ENCODE measurements at places on chromosomes 1 and 21.

GRCh38 chr1:97137862-97138514, 416.4 kb downstream of the PTBP2 start:
- DNase-seq = peak; percentile 11

DNA sequence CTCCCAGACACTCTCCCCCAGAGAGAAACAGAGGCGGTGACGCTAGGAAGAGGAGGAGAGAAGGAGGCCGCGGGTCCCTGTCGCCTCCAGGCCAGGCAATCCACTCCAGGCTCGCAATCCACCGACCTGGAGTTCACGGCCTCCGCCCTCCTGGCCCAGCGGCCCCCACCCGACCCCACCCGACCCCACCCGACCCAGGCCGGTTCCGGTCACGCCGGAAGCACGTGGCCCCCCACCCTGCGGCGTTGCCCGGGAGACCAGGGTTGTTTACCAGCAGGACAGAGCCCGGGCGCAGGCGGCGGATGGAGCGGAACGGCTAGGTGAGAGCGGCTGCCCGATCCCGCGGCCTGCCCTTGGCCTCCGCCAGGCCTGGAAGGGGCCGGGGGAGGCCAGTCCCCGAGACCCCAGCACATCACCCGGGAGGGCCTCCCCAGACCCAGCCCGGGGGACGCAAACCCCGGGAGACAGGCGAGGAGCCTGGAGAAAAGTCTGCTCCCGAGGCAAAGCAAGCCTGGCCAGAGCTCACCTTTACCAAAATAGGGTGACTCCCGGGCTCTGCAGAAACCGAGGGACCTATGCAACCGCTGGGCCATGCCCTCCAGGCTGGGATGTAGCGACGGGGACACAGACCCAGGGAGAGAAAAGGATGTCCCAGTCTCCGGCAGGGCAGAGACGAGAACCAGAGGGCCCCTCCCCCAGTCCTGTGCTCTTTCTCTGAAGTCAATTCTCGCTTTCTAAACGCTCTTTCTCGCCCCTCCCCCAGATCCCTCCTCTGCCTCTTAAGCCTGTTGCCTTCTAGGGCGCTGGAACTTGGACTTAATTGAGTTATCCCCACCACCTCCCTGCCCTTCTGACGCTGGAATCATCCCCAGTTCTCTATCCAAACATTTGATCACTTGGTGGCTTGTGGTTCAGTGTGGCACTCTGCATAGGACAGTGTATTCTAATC, at the start of the genes PLA2G2C and UBXN10:
TSS of gene PLA2G2C (minus strand) at position 685 of the 949 bp plus-strand sequence. CDS start 9,155 bp downstream, outside the sequence.
TSS of gene UBXN10 (plus strand) at position 263 of the 949 bp plus-strand sequence. CDS start 4,466 bp downstream, outside the sequence.
- DNase-seq = peak; percentile 74

DNA sequence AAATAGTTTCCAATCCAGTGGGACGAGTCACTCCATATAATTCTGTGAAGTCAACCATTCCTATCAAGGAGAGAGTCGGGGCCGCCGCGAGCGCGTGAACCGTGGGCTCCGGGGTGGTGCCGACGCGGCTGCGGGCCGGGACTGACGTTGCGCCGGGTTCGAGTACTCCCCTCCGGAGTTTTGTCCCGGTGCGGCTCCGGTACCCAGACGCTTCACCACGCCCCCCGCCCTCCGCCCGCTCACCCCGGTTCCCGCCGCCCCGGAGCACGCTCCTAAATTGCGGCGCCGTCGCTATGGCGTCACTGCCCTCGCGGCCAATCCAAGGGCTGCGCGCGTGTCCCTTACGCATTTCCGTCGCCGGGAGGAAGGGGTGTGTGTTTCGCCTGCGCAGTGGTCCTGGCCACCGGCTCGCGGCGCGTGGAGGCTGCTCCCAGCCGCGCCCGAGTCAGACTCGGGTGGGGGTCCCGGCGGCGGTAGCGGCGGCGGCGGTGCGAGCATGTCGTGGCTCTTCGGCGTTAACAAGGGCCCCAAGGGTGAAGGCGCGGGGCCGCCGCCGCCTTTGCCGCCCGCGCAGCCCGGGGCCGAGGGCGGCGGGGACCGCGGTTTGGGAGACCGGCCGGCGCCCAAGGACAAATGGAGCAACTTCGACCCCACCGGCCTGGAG, at the start of gene ATAD3B:
TSS of gene ATAD3B (plus strand) at position 377 of the 664 bp plus-strand sequence. CDS start at position 497, 120 bp downstream.
- peak; percentile 80 for DNase-seq

DNA sequence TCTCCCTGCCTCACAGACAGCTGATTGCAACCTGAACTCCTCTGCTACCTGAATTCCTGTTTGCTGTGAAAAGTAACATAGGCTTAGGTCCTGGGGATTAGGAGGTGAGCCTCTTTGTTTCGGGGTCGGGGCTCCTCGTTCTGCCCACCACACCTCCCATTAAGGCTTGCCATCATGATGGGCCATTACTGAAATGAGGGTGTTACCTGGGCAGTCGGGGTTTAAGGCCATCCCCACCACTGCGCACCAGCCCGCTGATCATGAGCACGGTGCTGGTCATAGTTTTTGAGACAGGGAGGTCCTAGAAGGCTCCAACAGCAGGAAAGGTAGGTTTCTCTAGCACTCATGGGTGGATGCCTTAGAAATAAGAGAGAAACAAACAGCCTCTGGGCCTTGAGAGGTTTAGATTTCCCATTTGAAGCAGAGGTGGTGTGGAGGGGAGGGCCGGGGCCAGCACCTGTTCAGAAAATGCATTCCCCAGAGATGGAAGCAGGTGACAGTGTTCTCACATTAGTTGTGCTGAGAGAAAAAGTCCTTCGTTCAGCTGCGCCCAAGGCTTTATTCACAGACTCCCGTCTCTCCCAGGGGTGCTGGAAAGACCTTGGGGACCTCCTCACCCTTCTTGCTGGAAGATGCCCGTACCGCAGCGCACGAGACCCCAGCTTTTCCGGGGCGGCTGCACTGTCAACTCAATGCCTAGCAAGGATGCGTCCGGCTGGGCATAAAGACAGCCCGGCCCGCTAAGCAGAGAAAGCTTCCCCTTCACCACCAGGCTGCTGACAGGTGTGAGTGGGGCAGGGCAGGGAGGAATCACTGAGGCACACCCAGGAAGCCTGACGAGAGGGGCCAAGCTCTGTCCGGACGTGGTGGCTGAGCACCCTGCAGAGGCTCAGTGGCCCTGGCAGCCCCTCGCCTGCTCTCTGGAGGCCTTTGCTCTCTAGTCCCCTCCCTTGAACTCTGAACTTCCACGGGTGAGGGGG, 125.5 kb downstream of the PGBD5 start:
- no peak for DNase-seq

DNA sequence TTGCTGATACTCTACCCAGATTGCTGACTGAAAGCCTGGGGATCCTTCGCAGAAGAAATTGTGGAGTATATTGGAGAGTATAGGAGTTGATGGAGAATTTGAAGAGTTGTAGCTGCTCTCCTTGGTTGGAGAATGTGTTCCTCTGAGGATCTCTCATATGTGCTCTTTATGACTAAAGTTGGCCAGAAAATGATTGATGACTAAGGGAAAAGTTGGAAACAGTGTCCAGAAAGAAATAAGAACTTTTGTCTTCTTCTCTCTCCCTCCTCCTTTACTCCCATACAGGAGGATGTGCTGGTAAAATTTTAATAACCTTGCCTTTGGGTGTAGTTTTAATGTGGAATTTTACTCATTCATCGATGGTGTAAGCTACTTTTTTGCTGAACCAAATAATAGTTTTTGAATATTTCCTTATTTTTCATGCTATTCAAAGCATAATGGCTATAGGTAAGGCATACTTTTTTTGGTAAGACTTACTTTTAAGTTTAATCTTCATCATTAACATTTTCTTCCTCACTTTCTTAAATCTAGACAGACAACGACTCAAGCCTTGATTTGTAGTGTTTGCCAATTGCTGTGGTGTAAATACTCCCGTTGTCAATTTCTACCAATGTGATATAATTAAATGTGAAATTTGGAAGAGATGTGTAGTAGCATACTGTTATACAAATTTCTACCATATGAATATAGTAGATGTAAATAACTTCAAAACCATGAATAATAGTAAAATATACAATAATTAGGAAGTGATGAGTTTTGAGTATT, 13.7 kb downstream of the C1orf141 start:
- no peak for DNase-seq

DNA sequence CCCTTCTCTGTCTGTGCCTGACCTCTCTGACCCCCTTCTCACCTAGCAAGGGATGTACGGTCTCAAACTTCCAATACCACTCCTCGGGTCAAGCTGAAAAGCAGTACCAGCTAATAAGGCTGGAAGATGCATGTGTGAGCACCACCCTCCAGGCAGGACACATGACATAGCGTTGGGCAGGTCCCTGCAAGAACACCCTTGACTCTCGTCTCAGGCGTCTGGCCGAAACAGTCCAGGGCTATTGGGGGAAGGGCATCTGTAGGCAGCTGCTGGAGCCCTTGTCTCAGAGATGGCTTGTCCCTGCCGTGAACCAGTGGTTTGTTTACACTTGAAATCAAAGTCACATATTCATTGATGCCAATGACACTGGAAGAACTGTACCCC, 56.5 kb downstream of the CD46 start:
- DNase-seq = no peak

GRCh38 chr1:182476625-182477024, 26.7 kb downstream of the RGSL1 start:
- no peak for DNase-seq

- peak; percentile 36 for DNase-seq
Observed at GRCh38 chr1:117607471-117607870, 1.6 kb downstream of the TENT5C start.

- DNase-seq = no peak
Observed at GRCh38 chr1:47184090-47184821, 5.6 kb downstream of the PDZK1IP1 start.

DNA sequence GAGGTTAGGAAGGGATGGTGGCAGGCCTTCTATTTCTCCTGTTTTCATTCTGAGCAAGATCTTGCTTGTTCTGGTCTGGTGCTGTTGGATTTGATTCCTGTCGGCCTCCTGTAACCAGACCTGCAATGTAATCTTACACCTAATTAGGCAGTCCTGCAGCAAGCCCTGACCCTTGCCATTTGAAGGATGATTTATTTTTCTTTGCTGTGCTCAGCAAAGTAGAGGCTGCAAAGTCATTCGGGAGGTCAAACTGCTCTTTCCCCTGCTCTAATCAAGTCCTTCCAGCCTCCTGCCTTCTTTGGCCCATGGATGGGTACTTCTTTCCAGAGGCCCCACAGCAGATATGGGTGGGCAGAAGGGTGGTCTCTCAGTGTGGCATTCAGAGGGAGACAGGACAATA, 417.7 kb upstream of the USP24 start:
- peak; percentile 50 for DNase-seq

GRCh38 chr1:53485478-53486394, 26.5 kb downstream of the DMRTB1 start:
- DNase-seq = peak; percentile 60

- no peak for DNase-seq
Observed at GRCh38 chr1:224447251-224447650, 12.7 kb upstream of the WDR26 start.

DNA sequence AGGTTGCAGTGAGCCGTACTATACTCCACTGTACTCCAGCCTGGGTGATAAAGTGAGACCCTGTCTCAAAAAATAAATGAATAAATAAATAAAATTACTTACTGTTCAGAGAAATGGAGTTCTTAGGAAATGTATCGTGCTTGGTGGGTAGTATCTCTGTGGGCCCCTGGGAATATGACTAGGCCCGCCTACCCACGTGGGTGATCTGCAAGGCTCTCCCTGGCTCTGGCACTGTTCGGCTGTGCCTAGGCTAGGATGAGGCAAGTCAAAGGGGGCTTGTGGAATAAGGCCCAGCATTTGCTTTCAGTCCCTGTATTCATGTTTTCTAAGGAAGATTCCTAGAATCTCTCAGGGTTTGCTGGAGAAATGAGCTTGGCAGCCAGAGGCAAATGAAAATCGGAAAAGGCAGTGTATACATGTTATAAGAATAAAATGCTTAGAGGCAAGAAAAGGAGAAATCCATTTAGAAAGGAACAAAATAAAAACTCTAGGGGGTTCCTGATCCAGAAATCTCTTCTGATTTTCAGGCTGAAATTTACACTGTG, 4.5 kb upstream of the CSRP1 start:
- DNase-seq = no peak

DNA sequence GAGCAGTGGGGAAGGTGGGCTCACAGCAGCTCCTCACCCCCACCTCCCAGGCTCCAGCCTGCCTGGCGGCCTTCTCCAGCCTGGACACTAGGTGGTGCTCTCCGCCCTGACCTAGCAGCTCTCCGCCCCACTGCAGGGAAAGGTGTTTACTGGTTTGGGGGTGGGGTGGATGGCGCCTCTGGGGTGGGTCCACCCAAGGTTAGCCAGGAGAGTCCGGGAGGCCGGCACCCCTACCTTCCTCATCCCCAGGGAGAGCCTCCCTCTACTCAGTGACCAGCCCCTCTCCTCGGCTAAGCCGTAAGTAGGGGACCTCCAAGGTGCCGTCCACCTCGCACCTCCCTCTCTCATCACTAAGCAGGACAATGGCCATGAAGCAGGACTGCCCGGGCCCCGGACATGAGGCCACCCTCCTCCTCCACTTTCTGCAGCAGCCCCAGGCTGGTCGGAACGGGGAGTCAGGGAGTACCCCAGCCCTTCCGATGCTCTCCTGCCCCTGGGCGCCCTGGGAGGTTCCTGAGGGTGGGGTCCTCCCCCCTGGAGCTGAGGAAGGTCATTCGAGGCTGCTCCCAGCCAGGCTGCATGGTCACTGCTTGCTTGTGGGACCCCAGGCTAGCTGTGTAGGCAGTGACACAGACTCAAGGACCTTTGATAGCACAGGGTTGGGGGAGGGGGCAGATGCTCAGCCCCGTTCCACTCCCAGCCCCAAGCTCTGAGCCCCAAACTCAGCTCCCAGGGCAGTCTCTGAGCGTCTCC, 101.4 kb upstream of the VAMP3 start:
- peak; percentile 60 for DNase-seq

- no peak for DNase-seq
Observed at GRCh38 chr1:111497592-111497991, 5.8 kb downstream of the ADORA3 start.

- DNase-seq = peak; percentile 26
Observed at GRCh38 chr1:6554907-6555778, at the start of gene TAS1R1. TAS1R1 (plus strand) TSS chr1:6555307; CDS start chr1:6555374, 67 bp downstream.

GRCh38 chr1:108617008-108617723, 43.7 kb downstream of the HENMT1 start:
- no peak for DNase-seq

GRCh38 chr1:2783069-2783434, 18.4 kb downstream of the TTC34 start:
- DNase-seq = no peak

GRCh38 chr1:10575616-10576015, 100.9 kb downstream of the PEX14 start:
- DNase-seq = no peak

DNA sequence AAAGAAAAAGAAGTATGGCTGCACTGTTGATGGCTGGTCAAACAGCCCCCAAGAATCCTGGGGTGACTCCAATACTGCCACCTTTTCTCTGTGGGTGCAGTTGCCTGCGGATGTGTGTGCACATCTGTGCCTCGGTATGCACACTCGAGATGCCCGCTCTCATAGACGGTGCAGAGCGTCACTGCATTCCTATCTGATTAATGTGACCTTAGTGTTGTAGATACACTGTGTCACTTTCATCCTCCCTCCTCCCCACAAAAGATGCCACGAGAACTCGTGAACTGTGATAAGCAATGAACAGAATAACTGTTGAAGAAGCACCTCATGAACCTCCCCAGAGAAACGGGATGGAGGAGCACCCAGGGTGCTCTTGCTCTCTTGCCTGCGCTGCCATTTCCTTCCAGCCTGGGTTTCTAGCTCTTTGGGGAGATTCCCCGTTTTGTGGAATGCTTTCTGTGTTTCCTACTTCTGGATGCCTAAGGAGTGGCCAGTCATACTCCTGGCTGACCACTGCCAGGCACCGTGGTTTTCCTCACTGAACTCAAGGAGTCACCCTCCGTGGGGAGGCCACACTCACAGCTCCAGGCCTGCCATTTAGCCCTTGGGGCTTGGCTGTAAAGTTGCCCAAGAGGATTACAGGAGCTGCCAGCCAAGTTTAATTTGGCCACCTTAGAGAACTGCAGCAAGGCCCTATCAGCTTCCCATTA, 32.0 kb downstream of the NTPCR start:
- no peak for DNase-seq
